ENCODE measurements at places on chromosomes 1 and 21.

DNA sequence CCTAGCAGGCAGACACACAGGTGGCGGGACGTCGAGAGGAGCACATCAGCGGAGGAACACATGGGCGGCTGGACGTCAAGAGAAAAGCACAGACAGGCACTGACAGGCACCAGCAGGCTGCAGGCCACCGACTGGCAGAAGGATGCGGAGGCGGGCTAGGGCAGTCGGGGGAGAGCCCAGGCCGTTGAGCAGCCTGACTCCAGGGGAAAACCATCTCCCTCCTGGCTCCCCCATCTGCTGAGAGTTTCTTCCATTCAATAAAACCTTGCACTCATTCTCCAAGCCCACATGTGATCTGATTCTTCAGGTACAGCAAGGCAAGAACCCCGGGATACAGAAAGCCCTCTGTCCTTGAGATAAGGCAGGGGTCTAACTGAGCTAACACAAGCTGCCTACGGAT lies 25.5 kb downstream of the B3GALT5 start:
- DNase-seq: no peak

DNA sequence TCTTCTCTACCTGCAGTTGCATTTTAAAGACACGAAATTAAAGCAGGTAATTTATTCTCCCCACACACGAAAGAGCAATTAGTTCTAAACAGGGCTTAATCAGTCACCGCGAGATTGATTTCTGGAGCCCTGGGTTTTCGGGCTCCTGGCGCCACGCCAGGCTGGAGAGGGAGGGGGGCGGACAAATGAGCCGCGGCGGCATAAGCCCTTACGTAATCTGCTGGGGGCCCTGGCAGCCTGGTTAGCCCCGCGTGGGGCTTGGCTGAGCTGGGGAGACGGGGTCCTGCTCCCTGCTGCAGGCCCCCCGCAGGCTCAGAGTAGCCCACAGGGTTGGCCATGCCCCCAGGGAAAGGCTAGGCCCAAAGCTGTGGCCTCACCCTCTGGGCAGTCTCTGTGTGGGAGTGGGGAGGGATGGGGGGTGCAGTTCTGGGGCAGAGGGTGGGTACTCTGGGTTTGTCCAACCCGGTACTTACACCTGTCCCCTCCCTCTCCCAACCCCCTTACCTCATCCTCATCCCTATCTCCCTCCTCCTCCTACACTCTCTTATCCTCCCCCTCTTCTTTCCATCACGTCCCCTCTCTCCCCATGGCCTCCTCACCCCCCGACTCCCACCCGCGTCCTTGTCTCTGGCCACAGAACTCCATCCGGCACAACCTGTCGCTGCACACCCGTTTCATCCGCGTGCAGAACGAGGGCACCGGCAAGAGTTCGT lies 19.9 kb downstream of the FOXO6 start:
- DNase-seq: no peak

GRCh38 chr1:73556270-73556669 lies 641.7 kb downstream of the LRRIQ3 start:
- no peak for DNase-seq

DNA sequence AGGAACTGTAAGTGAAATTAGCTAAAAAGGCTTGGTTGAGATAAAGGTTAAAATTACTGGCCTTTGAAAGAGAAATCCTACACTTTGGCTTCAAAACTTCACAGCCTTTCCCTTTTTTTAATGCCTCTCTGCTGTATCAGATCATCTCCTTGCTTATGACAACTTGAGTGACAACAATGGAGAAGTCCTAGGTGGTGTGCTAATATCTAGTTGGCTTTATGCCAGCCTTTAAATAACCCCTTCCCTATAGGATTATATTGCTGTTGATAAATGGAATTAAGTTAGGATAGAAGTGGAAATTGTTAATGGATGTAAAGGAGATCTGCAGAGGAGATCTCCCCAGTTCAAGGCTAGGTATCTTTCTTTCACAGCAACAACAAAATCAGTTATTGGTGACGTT lies 130.2 kb upstream of the ATP1B1 start:
- no peak for DNase-seq

GRCh38 chr1:94677714-94678113 lies 136.2 kb upstream of the F3 start:
- DNase-seq: no peak

DNA sequence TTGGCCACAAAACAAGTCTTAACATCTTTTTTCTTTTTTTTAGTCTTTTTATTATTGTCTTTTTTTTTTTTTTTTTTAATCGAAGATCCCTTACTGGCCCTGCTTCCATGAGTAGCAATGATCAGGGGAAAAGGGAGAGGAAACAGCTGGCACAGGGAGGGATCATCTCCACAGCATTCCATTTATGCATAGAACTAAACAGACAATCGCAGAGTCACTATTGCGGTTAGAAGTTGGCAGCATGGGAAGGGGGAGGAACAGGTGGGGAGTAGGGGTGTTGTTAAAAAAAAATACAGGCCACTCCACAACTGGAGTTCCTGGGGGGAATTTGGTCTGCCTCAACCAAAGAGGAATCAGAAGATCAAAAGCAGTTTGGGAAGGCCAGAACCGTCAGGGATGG lies 55.4 kb downstream of the C1orf185 start:
- DNase-seq: no peak

DNA sequence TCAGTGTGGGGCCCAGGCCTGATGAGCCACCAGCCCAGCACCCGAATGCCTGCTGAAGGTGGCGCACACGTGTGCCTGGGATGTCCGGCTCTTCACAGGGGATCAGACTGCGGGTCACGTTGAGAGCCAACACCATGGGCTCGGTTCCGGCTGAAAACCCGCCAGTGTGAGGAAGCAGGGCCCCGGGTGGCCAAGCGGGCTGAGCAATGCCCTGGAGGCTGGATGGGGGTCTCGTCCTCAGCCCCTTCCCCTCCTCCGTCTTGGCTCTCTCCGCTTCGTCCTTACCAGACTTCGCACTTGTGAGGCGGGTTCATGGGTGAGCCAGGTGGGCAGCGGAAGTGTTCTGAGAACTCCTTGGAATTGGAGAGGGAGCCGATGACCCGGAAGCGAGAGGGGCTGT lies 43.0 kb upstream of the EIF4G3 start:
- no peak for DNase-seq

DNA sequence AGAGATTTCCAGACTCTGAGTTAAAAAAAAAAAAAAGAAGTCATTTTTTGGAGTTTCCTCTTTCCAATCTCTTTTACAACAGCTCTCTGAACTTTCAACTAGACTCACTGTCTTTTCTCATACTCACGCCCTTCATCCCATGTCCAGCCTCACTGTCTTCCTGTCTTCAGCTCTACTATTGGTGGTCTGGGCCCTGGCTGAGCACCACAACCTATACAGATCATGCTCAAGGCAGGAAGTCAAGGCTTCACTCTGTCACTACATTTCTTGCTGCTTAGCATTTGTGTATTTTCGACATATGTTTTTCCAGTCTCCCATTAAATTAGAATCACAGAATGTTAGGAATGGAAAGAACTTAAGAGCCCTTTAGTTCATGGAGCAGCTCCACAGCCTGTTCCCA lies 106.4 kb upstream of the PPP2R5A start:
- DNase-seq: no peak

DNA sequence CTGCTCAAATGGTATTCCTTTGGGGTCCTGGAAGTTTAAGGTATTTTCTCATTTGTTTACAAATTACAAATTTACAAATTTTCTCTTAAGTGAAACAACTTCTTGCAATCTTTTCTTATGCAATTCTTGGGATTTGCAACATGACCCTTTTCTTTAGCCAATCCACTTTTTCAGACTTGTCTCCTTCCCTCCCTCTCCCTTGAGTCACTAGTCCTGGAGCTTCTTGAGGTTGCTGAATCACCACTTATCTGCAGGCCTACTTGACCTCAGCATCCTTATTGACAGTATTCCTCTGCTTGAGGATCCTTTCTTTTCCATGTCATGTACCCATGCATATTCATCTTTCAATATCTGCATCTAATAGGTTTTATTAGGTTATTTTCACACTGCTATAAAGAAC lies 302.8 kb upstream of the ADAMTS5 start:
- no peak for DNase-seq

GRCh38 chr1:41539999-41540398 lies 55.5 kb upstream of the EDN2 start:
- no peak for DNase-seq

- no peak for DNase-seq
Observed at GRCh38 chr1:221631556-221631955, 110.3 kb downstream of the DUSP10 start.

DNA sequence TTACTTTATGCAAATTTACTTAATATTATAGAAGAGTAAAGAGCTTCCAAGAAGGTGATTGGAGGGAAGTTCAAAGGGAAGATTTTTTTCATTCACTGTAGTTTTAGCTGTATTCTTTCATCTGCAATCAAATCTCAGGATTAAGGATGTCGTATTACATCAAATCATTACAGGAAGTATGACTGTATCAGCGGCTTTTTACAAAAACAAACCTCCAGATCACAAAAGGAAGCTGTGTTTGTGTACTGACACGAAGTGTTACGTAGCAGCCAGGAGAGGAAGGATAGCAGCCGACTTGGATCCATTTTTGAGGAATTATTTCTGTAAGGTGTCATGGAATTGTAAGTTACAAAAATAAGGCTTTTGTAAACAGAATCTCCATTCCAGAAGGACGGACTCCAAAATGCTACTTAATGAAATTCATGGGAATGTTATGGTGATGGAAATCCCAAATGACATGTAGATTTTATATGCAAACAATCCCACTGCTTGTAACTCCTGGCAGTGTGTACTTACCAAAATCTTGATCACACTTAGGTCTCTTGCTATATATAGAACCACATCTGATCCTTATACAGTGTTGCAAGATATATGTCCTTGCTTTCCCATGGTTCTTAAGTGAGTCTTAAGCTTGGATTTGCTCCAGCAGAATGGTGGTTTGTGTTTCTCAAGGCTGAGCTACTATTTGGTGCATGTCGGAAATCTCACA lies 49.8 kb downstream of the KCNJ15 start:
- DNase-seq: peak; percentile 90

DNA sequence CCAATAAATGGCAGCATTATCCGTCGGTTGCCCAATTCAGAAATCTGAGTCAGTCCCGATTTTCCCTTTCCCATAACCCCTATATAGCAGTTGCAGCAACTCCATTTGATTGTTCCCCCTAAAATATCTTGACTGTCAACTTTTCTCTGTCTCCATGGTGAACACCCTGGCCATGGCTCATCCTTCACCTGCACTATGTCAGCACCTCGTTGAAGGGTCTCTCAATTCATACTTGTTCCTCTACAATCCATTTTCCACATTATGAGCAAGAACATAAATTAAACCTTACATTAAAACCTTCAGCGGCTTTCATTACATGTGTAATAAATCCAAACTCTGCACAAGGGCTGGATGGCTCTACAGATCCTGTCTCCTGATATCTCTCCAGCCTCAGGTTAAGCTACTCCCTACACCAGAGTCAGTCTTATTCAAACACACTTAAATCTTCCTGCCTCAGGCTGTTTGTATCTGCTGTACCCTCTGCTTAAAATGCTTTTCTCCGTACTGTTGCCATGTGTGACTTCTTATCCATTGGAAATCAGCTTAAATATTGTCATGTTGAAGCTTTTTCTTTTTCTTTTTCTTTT lies 87.3 kb downstream of the BACH1 start:
- no peak for DNase-seq

- DNase-seq: no peak
Observed at GRCh38 chr1:110233861-110234260, 23.7 kb downstream of the KCNC4 start.

DNA sequence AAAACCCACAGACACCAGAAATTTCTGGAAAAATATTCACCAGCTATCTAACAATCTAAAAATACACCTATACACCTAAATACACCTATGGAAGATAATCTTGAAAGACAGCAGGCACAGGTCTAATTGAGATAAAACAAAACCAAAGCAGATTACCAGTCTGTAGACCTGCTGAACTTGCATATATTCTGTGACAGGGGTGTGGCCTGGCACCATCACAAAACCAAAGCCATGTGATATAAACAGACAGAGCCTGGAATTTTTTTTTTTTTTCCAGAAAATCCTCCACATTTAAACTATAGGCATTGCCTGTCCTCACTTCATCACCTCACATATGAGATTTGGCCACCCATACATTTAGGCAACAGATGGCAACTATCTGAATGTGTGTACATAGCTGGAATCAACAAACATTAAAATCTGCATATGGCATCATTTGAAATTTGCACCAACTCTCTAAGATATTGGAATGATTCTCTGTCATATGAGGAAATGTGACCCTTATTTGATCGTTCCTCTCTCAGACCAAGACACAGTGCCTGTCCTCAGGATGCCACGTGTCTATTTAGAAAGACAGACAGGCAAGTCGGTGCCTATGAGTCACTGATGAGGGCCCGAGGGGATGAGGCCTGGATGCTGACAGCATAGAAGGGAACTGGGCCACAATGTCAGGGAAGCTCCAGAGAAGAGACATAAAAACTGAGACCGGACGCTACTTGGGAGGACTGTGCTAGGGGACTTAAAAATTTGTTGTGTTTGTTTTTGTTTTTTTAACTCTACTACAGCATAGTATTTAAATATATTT lies 32.6 kb downstream of the NMNAT2 start:
- DNase-seq: no peak

DNA sequence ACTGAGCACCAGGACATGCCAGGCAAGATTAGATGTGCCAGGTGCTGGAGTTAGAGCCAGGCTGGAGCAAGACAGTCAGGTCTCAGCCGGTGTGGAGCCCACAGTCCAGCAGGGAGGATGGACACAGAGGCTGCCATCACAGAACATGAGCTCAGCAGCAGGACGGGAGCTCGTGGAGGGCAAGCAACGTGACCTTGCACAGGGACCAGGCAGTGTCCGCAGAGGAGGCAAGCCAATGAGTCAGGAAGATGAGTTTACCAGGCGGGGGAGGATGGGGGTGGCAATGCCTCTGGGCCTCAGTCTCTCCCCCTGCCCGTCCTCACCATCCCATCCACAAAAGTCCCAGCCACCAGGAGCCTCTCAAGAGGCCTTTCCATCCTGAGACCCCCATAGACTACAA lies 20.7 kb upstream of the ZC3H12A start:
- no peak for DNase-seq

- DNase-seq: no peak
Observed at GRCh38 chr1:18641005-18641941, 10.6 kb downstream of the PAX7 start.

GRCh38 chr1:78101514-78101913 lies 55.7 kb downstream of the GIPC2 start:
- peak; percentile 98 for DNase-seq

- DNase-seq: no peak
Observed at GRCh38 chr1:104593413-104594187, 843.9 kb downstream of the AMY1C start.

DNA sequence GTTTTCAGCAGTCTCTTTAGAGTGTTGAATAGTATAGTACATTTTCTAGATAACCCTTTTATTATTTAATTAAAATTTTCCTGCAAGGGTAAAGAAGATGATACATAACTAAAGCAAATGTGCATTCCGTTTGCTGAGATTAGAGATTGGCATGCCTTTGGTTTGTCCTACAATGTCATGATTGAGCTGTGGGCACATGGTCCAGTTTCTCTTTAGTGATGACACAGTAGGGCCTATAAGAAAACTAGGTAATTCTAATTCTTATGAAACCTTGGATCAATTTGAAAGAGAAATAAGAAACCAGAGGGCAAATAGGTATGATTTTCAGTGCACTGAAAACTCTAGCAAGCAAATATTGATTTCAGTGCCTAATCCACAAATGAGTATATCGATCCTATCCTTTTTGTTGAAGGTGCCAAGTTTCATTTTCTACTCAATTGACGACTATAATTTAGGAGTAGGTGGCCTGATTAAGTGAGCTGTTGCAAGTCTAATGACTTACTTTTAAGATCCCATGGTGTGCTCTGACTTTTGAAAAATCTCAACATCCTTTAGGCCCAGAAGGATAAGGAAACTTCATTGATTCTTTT lies 128.0 kb upstream of the KCNK1 start:
- no peak for DNase-seq

Data from dermis blood vessel endothelial cell (primary cell).